SJSA1 (cell line): ENCODE measurements at places on chromosomes 2 and 18. TPM values are rescaled to one million over a fixed set of nuclear protein-coding genes. Genes with fewer than 3 reads are reported as not detected.

Gene C1GALT1C1L
- total RNA-seq = 0.75 and 1.1 TPM in 2 replicates

Gene CPSF3
- total RNA-seq = 52.6 and 120 TPM in 2 replicates

Gene NXPH2
- total RNA-seq = 6.1 and 8.3 TPM in 2 replicates

Gene NOSTRIN
- total RNA-seq = not detected in 2 replicates

DNA sequence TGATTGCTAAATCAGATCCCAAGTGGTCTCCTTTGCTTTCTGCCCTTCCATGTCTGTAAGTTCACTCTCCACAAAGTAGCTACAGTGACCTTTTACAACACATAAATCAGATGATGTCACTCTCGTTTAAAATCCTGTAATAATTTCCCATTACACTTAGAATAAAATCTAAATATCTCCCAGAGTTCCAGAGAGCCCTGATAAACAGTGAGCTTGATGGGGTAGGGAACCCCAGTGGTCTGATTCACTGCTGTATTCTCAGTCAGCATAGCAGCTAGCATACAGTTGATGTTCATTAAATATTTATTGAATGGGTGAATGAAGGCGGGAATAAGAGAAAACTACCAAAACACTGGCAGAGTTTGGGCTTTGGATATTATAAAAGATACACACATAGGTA is 117.7 kb downstream of the ZAP70 start:
- no peak for DNase-seq

DNA sequence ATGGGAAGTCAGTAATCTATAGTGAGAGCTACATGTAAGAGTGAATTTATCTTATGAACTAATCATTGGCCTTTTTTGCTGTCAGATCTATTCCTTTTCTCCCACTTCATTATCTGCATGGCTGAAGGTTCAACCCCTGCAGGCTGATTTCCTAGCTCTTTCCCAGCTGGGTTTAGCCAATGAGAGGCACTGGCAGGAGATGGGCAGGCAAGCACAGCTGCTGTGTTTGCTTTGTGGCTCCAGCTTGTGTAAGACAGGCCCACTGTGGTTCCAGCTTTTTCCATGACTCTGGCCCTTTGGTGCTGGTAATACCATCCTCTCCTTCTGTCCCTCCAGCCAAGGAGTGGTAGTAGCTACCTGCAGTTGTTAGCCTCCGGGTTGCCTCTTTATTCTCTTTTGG is 248.8 kb downstream of the PLCL1 start:
- DNase-seq = no peak

DNA sequence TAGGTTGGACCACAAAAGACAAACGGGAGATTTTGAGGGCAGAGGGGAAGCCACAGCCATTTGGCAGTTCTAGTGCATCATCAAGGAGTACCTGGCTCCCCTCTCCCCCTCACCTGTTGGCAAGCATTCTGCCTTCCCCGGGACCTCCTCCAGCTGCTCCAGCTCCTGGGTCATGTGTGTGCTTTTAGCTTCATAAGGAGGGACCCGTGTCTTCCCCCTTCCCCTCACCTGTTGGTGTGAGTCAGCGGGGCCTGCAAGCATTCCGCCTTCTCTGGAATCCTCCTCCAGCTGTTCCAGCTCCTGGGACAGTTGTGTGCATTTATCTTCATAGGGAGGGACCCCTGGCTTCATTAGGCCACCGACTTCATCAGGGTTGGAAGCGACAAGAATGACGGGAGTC is 58.8 kb downstream of the SPP2 start:
- DNase-seq = no peak

DNA sequence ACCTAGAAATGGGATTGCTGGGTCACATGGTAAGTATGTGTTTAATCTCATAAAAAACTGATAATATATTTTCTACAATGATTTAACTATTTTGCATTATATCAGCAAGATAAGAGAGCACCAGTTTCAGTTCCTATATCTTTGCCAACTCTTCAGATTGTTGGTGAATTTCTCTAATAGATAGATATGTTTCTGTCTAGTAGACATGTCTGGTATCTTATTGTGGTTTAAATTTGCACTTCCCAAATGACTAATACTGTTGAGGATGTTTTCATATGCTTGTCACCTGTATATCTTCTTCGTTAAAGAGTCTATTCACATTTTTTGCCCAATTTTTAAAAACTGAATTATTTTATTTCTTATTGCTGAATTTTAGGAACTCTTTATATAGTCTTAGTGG is 113.8 kb upstream of the UXS1 start:
- no peak for DNase-seq

GRCh38 chr2:127996160-127996559 is 31.7 kb downstream of the SAP130 start:
- DNase-seq = no peak

- DNase-seq = peak; percentile 97
Measured at GRCh38 chr18:361941-362310, 94.1 kb upstream of the THOC1 start.

DNA sequence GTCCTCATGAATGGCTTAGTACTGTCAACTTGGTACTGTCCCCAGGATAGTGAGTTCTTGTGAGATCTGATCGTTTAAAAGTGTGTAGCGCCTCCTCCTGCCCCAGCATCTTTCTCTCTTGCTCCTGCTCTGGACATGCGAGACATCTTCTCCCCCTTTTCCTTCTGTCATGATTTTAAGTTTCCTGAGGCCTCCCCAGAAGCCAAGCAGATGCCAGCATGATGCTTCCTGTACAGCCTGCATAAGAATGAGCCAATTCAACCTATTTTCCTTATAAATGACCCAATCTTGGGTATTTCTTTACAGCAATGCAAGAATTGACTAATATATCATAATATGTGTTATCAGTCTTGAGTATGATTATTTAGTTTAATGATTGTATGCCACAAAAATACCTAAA is 3.5 kb upstream of the RSAD2 start:
- DNase-seq = no peak

GRCh38 chr2:138515092-138515491 is 13.5 kb downstream of the SPOPL start:
- no peak for DNase-seq

DNA sequence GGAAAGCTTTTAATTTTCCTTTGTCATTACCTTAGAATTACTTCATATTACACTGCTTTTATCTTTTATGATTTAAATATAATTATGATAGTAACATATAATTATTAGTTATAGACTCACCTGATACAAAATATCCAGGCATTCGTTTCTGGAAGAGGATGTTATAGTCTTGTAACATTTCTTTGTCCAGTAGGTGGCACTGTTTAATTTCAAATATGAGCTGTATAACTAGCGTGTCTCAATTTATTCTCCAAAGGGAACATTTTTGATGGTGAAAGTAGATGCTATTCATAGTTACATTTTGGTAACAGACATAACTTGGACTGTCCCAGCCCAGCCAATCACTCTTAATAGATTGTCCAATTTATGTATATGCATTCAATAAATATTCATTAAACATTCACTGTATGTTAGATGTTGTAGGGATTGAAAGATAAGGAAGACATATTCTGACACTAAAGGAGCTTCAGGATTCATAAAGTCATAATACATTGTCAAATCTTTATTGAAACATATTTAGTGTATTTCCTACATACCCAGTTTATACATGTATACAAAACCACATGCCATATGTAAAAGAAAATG is 19.2 kb downstream of the DAW1 start:
- no peak for DNase-seq

- no peak for DNase-seq
Measured at GRCh38 chr2:134668821-134669220, 50.0 kb downstream of the TMEM163 start.

DNA sequence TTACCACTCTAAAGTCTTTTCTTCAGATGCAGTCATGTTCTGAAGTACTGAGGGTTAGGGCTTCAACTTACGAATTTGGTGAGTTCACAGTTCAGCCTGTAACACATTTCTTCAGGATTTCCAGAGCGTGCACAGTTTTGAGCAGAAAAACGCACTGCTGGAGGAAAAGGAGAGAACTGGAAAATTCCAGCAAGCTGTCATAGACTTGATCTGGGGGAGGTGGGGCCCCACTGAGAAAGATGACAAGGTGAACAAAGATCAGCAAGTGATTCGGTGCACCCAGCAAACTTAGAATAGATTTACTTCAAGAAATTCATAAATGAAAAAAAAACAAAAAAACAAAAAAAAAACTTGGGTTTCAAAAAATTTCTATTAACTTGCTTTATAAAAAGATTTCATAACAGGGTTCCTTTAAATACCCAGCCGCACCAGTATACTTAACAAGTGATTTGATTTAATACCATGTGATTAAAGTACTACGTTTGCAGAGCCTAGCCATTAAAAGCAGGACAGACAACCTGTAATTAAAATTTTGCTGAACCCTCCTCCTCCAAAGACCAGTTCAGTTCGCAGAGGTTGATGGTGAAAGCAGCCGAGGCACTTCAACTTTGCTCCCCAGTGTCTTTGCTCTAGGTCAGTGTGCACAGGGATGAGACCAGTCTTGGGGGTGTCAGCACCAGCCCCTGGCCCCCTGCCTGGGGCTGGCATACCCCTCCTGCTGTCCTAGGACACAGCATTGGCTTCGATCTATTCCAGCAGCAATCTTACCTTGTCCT is 30.5 kb downstream of the CTIF start:
- no peak for DNase-seq
